ENCODE measurements at places on chromosomes 3 and 15. TPM values are rescaled to one million over a fixed set of nuclear protein-coding genes. Genes with fewer than 3 reads are reported as not detected.

LMAN1L gene
- not detected for total RNA-seq

LNP1 gene
- total RNA-seq = 1.4 TPM

DNA sequence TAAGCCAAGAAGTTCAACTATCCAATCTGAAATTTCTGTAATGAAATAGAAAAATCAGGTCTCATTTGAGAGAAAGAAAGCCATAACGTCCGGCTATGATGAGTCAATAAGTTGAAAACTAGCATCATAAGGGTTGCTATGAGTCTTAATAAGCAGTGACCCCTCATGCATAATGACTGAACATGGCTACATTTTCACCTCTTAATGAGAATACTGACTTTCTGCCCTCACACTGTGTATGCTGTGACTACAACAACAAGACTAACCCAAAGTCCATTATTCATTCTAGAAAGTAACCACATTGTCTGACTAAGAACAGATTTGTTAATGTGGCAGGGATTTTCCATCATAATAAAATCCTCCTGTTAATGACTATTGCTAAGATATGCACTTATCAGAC, 884.0 kb upstream of the CADM2 start:
- no peak overlapping the region for H3K4me3 ChIP-seq
- no peaks in the 10 kb centered on the region for H3K27me3 ChIP-seq
- no peak for DNase-seq
- no peaks in the 10 kb centered on the region for H3K36me3 ChIP-seq

GRCh38 chr3:189121092-189121491, 50.7 kb upstream of the TPRG1 start:
- H3K36me3 ChIP-seq = no peaks in the 10 kb centered on the region
- H3K4me1 ChIP-seq = no peaks in the 10 kb centered on the region
- no peak overlapping the region for H3K27ac ChIP-seq

- H3K27ac ChIP-seq = no peak overlapping the region
- no peaks in the 10 kb centered on the region for H3K4me1 ChIP-seq
- H3K27me3 ChIP-seq = no peaks in the 10 kb centered on the region
- no peak for DNase-seq
- no peak overlapping the region for H3K4me3 ChIP-seq
These were observed 615.3 kb downstream of the ZBBX start for GRCh38 chr3:166764698-166765318.

DNA sequence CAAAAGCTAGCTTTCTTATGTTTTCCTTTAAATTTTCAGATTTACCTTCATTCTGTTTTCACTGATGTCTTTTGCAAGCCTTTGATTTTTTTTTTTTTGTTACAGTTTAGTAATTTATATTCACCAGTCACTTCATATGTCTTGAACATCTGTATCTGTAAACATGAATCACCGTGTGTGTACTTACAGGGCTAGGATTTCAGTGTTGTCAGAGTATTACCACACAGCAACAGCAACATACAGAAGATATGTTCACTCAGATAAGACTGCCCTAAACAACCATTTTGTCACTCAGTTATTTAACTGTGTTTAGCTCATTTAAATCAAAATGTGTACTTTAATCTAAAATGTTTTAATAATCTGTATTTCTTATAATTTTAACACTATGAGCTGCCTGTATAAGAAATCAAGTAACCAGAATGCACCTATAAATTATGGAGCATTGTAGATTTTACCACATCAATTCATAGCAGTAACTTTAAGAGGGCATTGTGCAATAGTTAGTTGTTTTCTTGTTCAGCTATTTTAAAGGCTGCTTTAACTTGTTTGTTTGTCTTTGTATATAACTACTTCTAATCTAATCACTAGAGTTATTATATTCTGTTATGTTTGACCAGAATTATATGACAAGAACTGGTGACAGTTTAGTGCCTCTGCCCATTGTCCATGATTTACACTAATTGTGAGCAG, 50.4 kb downstream of the GHSR start:
- H3K36me3 ChIP-seq = peaks cover 36% of the 10 kb centered on the region
- H3K4me1 ChIP-seq = peaks cover 5% of the 10 kb centered on the region
- H3K27ac ChIP-seq = no peak overlapping the region
- H3K27me3 ChIP-seq = peaks cover 11% of the 10 kb centered on the region

DNA sequence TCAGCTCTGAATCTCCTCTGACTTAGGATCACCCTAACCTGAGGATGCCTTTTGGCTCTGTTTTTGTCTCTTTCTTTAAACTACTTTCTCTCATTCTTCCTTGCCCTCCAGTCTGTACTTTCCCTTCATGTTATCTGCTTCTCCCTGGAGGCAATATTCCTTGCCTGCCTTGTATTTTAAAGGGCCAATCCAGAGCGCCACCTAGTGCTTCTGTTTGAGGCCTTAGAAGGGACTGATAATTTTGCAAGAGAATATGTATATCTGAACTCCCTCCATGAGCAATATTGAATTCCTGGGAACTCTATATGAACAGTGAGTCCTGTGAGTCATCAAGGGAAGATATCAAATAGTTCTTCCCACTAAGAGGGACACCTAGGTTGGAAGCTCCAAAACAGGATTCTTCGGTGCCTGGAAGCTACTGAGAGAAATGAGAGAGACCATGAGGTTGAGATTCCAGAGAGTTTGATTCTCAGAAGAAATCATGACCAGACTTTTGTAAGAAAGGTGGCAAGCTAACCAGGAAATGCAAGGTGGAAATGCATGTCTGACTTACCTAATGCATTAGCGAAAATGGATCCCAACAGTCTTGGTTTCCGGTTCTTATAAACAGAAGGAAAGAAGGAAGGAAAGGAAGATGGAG, 203.8 kb upstream of the CD96 start:
- no peak overlapping the region for H3K27ac ChIP-seq
- peak; percentile 78 for DNase-seq
- H3K4me3 ChIP-seq = peak overlapping the region; percentile 11
- peaks cover 10% of the 10 kb centered on the region for H3K36me3 ChIP-seq
- H3K27me3 ChIP-seq = no peaks in the 10 kb centered on the region
- H3K4me1 ChIP-seq = peaks cover 45% of the 10 kb centered on the region

DNA sequence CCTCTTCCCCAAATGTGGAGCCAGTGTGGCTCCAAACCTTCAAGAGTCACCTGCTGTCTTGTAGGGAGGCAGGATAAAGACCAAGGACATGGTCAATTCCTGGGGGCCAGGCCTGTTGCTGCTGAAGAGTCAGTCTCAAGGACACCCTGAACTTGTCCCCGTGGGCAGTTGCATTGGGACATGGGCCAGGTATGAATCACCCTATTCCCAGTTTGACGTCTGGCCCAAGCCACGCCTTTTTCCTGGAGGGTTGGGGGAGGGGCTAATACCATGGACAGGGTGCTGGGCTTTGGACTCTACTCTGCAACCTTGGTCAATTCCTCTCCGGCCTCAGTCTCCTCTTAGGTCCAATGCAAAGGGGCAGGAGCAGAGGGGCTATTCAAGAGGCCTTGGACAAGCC, 10.4 kb downstream of the ATP2B2 start:
- H3K36me3 ChIP-seq = no peaks in the 10 kb centered on the region
- no peak overlapping the region for H3K27ac ChIP-seq
- no peaks in the 10 kb centered on the region for H3K4me1 ChIP-seq
- H3K4me3 ChIP-seq = no peak overlapping the region
